ENCODE measurements at places on chromosomes 2 and 18. TPM values are rescaled to one million over a fixed set of nuclear protein-coding genes. Genes with fewer than 3 reads are reported as not detected.

The DYNC2LI1 gene
- total RNA-seq, result 11.1 TPM

The GKN2 gene
- total RNA-seq, result not detected

The FAP gene
- 171 TPM for total RNA-seq

The PPP1R1C gene
- total RNA-seq, result 0.52 TPM

The UPP2 gene
- total RNA-seq, result 0.60 TPM

The ATG16L1 gene
- total RNA-seq, result 23.8 TPM

The ERFE gene
- total RNA-seq, result 1.8 TPM

The IER3IP1 gene
- total RNA-seq, result 16.4 TPM

The ADGRF3 gene
- 0.10 TPM for total RNA-seq

The NEU4 gene
- 1.3 TPM for total RNA-seq

The IRS1 gene
- 12.4 TPM for total RNA-seq

The SLC39A10 gene
- total RNA-seq, result 24.0 TPM

The POTEC gene
- total RNA-seq, result not detected

The PAIP2B gene
- total RNA-seq, result 0.73 TPM

The MRPL19 gene
- total RNA-seq, result 43.5 TPM

The CPS1 gene
- total RNA-seq, result 15.2 TPM

The DRC1 gene
- total RNA-seq, result 0.17 TPM

The LHCGR gene
- not detected for total RNA-seq

The CNTNAP5 gene
- total RNA-seq, result not detected

Measured in chondrocyte (in vitro differentiated cells).